NCI-H524 (cell line): ENCODE measurements at places on chromosomes 6 and 20.

DNA sequence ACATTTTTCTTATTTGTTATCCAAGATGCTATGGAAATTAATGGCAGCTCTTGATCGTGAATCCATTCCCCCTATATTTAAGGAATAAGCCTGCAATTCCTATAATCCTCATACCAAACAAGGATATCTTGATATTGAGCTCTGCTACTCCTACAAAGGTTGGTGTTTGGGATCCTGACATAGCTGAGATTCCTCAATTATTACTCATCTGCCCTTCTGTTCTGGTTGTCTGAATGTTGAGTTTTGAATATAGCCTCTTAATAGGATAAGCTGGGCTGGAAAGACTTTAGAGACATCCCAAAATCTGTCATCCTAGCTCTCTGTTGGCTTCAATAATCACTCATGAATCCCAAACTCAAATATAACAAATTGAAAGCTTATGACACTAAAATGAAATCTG is 49.9 kb downstream of the CLIC5 start:
- no peak for DNase-seq

GRCh38 chr20:49326026-49326425 is 48.2 kb upstream of the ZNFX1 start:
- no peak for DNase-seq

DNA sequence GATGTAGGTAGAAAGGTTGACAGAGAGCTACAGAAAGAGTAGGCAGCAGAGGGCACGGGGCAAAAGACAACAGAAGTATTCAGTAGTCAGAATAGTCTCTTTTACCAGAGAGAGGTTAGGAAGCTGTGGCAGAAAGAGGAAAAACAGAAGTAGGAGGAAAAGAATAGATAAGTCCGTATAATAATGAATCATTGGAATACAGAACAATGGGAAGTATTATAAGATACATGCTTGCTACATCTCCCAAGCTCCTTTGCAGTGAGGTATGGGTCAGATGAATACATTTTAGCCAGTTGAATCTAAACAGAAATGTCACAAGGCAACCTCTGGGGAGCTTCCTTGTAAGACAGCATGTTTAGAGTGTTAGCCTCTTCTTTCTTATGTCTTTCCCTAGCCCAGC is 570.5 kb upstream of the CITED2 start:
- DNase-seq, result no peak

GRCh38 chr6:116099036-116099435 is 1.6 kb upstream of the NT5DC1 start:
- DNase-seq, result no peak

GRCh38 chr6:27502508-27503435 is 29.9 kb upstream of the ZNF184 start:
- peak; percentile 90 for DNase-seq

GRCh38 chr6:152272486-152272885 is 364.7 kb downstream of the SYNE1 start:
- DNase-seq, result no peak

- no peak for DNase-seq
These were observed 262.4 kb downstream of the ERMARD start for GRCh38 chr6:170013815-170014214.

GRCh38 chr20:4040283-4041179 is 25.2 kb upstream of the RNF24 start:
- no peak for DNase-seq

DNA sequence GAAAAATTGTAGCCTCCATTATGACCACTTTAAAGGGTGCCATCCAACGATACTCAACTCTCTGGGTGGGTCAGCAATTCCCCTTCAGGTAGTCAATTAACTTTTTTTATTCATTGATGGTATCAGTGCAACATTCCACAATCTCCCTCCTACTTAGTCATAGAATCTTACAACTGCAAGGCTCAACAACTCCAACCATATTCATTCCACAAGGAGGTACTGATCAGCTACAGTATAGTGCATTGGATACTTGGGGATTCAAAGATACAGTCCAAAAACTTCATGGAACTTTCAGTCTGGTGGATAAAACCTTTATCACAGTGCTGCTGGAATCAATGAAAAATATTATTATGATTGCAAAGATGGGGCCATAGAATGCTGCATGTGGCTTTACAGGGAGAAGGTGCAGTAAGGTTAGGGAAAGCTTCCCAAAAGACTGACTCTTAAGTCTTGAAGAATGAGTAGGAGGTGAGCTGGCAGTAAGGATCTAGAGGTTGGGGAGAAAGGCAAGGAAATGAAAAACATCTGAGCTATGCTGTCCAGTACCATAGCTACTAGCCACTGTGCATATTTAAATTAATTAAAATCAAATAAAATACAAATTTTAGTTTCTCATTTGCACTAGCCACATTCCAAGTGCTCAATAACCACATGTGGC is 314.7 kb upstream of the PRDM1 start:
- DNase-seq, result no peak

DNA sequence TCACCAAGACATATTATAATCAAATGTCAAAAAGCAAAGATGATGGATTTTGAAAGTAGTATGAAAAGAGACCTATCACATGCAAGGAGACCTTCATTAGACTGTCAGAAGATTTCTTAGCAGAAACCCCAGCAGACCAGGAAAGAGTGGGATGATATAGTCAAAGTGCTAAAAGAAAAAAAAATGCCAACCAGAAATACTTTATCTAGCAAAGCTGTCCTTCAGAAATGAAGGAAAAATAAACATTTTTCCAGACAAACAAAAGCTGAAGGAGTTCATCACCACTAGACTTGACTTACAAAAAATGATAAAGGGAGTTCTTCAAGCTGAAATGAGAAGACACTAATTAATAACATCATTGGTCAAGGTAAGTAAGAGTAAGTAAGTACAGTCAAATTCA is 251.2 kb upstream of the SASH1 start:
- no peak for DNase-seq

DNA sequence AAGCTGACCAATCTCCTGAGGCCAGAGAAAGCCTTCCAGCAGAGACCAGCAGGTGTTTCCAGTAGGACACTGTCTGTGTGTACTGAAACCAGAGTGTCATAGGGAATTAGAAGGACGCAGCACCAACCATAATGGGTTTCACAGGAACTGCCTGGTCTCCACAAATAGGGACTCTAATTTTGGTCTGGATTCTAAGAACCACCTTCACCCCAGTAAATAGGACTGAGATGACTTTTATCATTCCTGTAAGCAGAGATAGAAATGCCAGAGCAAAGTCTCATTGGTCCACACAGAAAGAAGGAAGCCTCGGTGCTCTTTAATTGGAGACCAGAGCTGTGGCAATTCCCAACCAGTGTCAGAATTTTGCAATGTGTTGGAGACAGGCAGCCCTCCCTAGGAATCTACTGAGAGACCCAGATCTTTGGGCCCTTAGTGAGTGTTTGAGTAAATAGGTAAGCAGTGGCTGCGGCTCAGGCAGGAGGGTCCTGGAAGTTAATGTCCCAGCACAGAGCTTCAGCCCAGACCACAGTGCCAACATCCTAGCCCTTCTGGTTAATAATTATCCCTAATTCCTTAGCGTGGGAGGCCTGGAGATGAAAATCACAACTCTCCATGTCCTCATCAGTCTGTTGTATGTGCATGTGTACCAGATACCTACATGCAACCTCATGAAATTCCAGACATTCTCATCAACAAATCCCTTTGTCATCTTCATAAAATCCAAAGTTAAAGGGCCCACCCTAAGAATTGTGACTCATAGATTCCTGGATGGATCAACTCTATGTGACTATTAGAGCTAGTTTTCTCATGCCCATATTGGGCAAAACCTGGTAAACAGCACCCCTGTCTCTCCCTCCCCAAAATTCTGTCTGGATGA is 81.2 kb downstream of the UNC5CL start:
- DNase-seq, result no peak

- no peak for DNase-seq
These were observed 37.1 kb upstream of the NCOA3 start for GRCh38 chr20:47464380-47465101.

GRCh38 chr6:119587537-119587936 is 238.0 kb upstream of the MAN1A1 start:
- no peak for DNase-seq

DNA sequence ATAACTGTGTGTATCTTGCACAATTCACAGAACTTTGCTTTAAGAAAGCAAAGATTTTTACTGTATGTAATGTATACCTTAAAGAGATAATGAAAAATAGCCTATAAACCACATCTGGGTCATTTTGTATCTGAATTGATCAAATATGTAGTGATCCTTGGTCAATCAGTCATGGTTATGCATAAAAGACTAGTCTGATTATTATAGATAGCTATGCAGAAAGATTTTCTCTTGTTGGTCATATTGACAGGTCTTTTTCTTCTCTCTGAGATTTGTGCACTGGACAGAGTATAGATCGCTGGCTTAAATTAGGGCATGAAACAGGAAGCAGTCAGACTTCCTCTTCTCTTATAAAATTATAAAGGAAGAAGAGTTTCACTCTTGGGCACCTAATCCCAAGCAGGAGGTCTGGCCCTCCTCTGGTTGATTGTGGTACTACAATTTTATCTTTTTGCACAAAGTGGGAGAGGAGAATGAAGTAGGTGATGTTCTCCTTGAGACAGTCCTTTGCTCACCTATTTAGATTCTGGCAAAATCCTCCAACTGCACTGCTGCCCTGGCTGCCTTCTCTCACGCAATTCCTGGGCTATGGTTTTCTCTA is 380.9 kb upstream of the RGS17 start:
- DNase-seq, result peak; percentile 19

GRCh38 chr6:123925350-123925749 is 121.7 kb downstream of the NKAIN2 start:
- no peak for DNase-seq

GRCh38 chr20:7770578-7770977 is 169.7 kb downstream of the HAO1 start:
- no peak for DNase-seq

DNA sequence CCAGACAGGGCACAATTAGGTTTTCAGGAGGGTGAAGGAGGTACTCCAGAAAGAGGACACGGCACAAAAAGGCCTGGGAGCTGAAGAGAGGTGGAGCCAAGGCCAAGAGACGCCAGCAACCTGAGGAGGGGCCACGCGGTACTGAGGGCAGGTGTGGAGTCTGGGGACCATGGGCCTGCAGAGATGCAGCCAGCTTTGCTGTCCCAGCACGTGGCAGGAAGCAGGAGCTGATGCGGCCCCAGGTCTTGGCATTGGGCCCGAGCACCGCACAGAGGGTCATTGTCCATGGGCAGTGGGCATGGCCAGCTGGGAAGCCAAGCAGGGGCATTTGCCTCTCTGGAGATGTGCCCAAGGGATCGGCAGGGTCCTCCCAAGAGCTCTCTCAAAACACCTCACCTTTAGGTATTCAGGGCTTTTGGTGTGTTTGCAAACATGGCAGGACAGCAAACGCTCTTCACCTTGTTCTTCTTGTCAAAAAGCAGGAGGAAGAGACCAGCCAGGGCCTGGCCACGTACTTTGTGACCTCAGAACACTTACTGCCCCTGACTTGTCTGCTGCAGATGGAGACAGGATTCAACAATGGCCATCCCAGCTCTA is 1.4 kb upstream of the BPIFB1 start:
- no peak for DNase-seq

- no peak for DNase-seq
These were observed 24.4 kb downstream of the SPDEF start for GRCh38 chr6:34531580-34532201.

- no peak for DNase-seq
These were observed 188.2 kb upstream of the PREP start for GRCh38 chr6:105591053-105591452.

DNA sequence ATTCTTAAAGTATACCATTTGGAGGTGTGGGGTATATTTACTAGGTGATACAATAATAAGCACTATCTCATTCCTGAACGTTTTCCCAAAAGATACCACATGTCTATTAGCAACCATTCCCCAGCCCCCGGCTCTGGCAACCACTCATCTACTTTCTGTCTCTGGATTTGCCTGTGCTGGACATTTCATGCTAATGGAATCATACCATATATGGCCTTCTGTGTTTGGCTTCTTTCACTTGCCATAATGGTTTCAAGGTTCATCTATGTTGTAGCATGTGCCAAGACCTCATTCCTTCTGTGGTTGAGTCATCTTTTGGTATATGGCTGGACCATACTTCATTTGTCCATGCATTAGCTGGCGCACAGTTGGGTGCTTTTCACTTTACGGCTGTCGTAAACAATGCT is 39.7 kb downstream of the BCAS4 start:
- DNase-seq, result no peak

DNA sequence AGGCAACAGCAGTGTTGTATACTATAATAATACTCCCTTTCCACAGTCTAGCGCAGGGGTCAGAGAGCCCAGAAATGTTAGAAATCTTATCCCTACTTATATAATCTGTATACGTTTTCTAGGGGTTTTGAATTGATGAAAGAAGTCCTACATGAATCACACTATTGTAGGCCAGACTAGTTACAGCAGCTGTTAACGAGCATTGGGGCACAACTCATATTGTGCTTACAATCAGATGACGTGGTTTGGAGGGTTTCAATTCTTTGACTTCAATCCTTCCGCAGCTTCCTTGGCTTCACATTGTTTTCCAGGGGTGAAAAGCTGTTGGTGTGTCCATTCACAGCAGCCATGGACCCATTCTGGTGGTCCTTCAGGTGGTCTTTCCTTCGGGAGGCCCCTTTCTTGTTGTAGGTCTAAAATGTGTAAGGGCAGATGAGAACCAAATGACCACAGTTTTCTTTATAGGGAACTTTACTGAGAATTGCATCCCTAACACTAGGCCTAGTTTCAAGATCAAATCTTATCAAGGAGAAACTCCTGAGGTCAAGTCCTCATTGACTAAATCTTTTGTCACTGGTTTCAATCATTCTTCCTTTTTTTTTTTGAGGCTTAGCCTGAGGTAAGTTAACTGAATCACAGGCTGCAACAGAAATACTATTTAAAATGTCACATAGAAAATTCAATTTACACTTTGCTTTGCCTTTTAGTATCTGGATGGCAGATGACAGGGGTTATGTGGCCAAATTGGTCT is 79.7 kb downstream of the ELOVL5 start:
- no peak for DNase-seq

GRCh38 chr6:121356575-121356974 is 22.3 kb upstream of the TBC1D32 start:
- DNase-seq, result no peak

DNA sequence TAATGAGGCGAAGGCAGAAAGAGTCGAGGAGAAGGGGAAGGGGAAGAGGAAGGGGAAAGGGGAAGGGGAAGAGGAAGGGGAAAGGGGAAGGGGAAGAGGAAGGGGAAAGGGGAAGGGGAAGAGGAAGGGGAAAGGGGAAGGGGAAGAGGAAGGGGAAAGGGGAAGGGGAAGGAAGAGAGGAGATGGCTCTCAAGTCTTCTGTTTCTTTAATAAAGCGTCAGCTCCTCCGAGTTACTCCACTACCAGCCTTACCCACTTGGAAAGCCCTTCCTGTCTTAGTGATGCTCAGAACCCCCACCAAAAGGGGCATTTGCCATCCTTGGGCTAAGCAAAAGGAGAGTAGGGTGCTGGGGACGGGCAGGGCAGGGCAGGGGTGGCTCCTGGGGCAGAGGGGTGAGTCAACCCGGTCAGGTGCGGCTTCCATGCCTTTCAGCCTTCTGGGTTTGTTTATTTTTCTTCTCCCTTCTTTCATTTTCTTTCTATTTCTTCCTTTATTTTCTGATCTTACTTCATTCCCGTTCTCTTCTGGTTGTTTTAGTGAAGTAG is 476 bp upstream of the CLIC5 start:
- DNase-seq, result peak; percentile 0
